Activated effector memory CD4-positive, alpha-beta T cell treated with anti-CD3 and anti-CD28 coated beads, Interleukin-2, amount 50 U/mL, for 16 hours (primary cell): ENCODE measurements at places on chromosomes 12 and 14.
A peak's percentile ranks its signal among the peaks of the same experiment; 100 is the strongest.

DNA sequence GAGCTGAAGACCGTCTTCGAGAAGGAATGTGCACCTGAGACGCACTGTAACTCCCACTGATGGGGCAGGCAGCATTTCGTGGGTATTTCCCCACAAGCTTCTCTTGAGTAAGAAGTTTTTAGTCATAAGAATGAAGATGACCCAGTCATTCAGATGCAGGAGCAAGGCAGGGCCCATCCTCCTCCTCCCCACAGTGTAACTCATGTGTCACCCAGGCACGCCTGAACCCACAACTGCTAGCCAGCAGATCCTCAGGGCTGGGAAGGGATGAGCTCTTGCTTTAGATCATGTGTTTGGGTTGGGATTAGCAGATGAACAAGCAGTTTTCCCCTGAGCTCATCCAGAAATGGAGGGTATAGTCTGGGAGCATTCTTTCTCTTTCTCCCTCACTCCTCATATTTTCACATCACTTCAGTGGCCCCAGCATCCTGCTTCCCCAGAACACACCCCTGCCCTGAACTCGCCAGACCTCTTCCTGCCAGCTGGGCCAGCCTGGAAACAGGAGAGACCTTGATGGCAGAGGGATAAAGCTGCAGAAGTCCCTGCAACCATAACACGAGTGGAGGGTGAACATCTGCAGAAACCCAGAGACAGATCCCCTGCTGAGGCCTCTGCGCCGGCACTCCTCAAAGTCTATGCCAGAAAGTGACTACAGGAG lies 73.3 kb downstream of the B4GALNT3 start:
- no peak for DNase-seq

DNA sequence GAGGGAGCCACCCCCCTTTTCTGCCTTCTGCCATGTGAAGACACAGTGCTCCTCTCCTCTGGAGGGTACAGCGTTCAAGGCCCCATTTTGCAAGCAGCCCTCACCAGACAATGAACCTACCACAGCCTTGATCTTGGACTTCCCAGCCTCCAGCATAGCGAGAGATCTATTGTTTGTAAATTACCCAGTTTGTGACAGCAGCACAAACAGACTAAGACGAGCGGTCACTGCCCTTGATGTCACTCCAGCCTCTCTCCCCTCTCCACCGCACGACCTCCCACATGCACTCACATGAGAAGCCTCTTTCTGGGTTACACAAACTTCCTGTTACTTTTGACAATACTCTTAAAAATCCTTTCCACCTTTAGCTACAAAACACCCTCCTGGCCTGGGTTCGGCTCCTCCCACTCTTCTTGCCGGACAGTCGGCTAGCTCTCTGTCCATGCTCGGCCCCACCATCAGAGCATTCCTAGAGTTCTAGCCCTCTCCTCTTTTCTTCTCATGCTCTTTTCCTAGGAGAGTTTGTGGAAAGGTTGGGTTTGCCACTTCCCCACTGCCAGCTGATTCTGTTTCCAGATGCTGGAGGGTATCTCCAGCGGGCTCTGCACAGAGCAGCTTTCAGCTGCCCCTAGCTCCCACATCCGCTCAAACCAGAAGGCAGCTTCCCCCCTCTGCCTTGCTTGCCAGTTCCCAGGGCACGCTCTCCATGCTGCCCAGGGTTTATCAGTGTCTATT lies 124.3 kb downstream of the FOXN3 start:
- DNase-seq = no peak

DNA sequence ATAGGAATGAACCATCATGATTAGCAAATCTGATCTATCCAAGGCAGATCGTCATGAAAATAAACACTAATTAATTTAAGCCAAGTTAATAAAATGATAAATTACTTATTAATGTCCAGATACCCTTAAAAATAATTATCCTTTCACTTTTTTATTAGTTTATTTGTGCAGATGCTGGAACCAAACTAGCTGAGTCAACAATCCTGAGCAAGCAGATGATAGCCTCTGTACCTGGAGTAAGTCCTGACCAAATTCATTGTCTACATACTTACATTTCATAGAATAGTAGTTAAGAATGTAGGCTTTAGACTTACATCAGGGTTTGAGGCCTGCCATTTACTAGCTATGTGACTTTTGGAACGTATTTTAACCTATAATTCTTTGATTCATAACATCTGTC lies 105.8 kb downstream of the PRIMA1 start:
- no peak for DNase-seq

DNA sequence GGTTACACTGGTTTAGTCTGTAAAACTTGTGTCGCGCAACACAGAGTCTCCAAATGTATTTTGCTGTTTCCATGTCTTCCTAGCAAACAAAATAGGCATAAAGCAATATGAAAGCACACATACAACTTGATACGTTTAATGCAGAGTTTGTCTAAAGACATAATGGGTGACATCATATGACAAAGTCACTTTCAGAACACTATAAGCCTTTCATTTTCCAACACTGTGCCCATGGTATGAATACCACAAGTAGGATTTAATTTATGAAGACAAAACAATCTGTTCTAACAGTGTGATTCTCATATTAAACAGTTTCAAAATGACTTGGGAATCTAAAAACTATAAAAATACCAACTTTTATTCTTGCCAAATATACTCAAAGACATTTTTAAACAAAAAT lies 58.4 kb downstream of the PTPN21 start:
- DNase-seq = no peak

DNA sequence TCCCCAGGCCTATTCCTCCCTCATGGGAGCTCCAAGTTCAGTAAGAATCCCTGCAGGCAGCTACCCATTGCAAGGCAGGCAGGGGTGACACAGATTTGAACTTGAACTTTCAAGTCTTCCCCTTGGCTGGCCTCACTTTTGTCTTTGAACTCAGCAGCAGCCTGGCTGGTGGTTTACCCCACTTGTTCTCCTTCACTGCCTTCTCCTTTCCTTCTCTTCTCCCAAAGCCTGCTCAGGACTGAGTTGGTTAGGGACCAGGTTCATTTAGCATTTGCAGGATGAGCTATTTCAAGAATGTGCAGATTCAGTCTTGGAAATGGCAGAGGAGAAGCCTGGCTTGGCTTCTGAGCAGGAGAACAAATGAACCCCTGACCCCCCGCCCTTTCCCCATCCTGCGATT lies 67.7 kb upstream of the TBX3 start:
- no peak for DNase-seq

DNA sequence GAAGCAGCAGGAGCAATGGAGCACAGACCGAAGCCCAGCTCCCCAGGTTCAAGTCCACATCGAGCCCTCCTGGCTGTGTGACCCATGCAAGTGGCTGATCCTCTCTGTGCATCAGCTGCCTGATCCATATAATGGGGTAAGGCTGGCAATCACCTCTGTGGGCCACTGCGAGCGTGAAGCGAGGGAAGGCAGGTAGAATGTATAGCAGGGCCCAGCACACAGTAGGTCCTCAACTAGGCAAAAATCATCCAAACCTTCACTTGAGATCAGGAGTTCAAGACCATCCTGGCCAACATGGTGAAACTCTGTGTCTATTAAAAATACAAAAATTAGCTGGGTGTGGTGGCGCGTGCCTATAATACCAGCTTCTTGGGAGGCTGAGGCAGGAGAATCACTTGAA lies 102.6 kb downstream of the SCARB1 start:
- no peak for DNase-seq

- DNase-seq = no peak
Measured at GRCh38 chr12:11568762-11569478, 80.6 kb upstream of the ETV6 start.

DNA sequence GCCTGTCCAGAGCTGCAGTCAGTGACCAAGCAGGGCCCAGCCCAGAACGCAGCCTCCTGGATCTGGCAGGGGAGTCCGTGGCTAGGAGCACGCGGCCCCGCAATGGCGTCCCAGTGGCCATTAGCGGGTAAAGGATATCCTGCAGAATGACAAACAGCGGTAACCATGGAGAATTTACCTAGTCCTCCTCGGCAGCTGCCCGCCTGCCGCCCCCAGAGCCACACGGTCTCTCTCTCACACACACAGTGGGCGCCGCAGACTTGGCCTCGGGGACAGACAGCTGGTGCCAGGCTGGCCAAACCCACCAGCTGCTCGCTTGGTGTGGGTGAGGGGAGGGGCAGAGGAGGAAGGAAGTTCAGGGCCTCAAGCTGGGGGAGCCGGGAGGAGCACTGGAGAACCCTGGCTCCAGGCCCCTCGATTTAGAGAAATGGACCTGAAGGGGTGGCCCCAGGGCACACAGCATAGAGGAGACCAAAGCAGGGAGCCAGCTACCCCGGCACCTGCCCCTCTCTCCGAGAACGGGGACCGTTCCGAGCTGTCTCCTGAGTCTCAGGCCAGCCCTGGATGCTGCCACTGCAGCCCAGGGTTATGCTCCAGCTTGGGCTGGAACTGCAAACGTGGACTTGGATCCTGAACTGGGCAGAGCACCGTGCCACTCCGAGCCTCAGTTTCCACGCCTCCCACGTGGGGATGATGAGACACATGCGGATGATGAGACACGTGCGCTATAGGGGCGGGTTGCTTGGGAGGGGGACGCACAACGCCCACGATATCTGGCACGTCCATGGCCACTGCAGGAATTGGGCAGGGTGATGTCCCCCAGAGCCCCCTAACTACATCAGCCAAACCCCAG lies 3.4 kb downstream of the CDK2AP1 start:
- peak; percentile 61 for DNase-seq

GRCh38 chr12:92543840-92544239 lies 158.9 kb upstream of the PLEKHG7 start:
- DNase-seq = no peak

DNA sequence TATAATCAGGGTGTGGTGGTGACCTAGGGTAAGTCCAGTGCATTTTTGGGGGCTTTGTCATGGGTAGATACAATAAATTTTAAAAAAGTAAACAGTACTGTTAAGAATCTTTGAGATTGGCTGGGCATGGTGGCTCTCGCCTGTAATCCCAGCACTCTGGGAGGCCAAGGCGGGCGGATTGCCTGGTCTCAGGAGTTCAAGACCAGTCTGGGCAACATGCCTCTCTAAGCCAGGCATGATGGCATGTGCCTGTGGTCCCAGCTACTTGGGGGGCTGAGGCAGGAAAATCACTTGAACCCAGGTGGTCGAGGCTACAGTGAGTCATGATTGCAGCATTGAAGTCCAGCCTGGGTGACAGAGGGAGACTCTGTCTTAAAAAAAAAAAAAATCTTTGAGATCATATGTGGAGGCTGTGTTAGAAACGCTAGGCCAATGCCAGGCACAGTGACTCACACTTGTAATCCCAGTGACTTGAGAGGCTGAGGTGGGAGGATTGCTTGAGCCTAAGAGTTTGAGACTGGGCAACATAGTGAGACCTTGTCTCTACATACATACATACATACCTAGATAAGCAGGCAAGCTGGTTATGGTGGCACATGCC lies 67.7 kb downstream of the PRKCH start:
- no peak for DNase-seq

DNA sequence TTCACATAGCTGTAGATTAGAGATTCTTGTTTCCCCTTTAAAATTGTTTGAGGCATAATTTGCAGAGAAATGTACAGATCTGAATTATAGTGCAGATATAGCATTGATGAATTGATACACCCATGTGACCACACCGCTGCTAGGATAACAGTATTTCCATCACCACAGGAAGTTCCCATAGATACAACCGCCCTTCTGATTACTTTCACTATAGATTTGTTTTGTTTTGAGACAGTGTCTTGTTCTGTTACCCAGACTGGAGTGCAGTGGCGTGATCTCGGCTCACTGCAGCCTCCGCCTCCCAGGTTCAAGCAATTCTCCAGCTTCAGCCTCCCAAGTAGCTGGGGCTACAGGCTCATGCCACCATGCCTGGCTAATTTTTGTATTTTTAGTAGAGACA lies 8.8 kb upstream of the ASPG start:
- no peak for DNase-seq

DNA sequence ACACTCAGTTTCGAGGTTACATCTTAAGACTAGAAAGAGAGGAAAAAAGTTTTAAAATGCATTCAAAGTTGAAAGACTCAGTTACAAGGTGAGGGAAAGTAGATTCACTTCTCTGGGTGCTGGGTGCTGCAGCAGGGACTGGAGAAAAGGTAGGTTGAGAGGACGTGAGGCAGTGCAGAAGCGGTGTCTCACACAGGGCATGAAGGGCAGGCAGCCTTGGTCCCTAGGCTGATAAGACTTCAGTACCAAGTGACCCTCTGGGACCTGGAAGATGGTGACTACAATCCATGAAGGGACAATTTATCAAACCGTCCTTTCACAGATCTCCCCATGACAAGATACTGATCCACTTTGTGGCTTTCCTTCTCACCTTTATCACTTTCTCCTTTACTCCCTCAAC lies 22.5 kb upstream of the UTP20 start:
- DNase-seq = no peak

GRCh38 chr14:34368115-34368970 lies 93.7 kb downstream of the SPTSSA start:
- no peak for DNase-seq

- DNase-seq = no peak
Measured at GRCh38 chr14:101078170-101078891, 174.8 kb upstream of the RTL1 start.

DNA sequence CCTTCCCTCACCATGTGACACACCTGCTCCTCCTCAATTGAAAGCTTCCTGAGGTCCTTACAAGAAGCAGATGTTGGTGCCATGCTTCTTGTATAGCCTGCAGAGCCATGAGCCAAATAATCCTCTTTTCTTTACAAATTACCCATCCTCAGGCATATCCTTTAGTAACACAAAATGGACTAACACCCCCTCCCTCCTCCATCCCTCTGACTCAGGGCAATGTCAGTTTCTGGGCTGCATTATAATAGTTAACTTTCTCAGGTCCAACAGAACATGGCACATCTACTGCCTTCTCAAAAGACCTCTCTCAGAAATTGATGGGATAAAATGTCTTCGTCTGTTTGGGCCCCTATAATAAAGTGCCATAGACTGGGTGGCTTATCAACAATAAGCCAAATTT lies 287.0 kb downstream of the DPF3 start:
- no peak for DNase-seq

GRCh38 chr12:913919-914698 lies 35.4 kb downstream of the RAD52 start:
- DNase-seq = no peak

DNA sequence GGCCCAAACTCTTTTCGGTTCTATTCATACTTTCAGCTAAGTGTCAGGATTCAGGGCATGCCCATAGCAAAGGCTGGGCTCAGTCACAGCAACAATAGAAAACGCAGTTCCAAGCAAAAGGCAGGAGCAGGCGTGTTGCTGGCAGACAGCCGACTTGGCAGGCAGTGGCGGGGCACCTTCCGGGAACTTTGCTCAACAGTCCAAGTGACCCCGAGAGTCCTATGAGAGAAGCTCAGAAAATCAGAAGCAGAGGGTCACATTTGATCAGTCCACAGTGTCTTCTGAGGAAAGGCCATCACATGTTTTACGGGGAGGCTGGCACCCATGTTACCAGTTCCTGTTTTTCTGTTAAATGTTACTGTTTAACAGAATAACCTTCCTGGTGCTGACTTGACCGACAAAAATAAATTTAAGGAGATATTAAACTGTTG lies 115.0 kb downstream of the DACT1 start:
- no peak for DNase-seq

- no peak for DNase-seq
Measured at GRCh38 chr12:111953455-111953854, 59.5 kb downstream of the TMEM116 start.

GRCh38 chr14:104135904-104136471 lies 2.4 kb upstream of the KIF26A start:
- peak; percentile 63 for DNase-seq
